Eye (tissue), 1 donor: ENCODE measurements at places on chromosomes 2 and 18.

DNA sequence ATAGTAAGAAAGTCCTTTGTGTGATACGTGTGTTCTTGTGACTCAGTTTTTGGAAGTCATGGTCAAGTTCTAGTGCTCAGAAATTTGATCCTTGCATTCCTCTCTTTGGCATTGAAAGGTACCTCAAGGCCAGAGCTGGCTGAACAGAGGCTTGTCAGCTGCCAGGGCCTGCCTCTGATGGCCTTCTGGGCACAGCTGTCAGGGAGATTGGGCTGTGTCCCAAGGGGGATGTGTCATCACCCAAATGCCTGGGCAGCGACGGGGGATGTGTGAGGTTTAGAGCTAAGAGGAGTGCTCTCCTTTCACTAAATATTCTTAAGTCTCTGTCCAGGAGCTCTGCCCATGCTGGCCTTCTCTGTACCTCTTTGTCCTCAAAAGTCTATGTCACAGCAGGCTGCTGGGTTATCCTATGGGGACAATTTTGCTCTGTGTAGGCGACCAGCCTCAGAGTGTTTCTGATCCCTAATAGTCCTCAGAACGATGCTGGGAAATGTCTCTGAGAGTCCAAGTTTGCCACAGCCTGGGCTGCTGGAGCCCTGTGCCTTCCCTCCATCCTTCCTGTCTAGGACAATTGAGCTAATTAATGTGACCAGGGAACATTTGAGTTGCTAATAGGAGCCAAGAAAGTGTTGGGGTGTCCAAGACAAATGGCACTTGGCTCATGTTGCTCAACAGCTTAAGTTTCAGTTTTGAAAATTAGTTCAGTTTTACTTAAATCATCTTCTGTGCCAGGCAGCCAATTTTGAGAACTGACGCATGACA lies 115.4 kb upstream of the ZNF521 start:
- peak; percentile 41 for DNase-seq

DNA sequence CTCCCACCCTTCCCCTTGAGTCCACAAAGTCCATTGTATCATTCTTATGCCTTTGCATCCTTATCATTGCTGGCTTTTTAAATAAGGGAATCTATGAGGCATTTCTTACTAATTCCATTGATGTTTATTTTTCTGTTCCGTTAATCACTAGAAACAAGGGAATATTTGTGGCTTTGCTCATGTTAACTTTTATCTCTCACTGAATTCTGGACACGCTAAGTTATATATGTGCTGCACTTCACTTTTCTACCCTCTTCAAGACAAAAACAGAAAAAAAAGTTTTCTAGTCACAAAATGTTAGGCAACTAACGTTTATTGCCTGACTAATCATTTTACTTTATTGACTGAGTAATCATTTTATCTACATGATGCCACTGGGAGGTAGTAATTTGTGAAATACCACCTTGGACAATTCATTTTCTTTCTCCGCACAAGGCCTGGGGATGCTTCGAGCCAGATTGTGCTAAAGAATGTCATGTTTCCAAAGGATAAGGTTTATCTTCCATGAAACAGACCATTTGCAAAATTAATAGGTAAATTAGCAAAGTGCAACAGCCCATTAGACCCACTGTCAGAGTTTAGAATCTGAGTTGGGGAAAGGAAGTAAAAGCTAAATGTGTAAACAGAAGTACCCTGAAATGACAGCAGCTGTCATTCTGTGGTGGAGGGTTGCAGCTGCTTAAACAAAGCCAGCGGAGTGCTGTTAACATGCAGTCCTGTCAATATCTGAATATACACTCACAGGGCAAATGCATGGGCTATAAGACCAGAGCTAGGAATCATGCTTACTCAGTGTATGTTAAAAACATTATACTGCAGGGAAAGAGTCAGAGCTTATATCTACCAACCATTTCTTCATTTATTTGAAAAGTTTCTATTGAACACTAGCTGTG lies 658.7 kb downstream of the CNTNAP5 start:
- DNase-seq, result peak; percentile 45

DNA sequence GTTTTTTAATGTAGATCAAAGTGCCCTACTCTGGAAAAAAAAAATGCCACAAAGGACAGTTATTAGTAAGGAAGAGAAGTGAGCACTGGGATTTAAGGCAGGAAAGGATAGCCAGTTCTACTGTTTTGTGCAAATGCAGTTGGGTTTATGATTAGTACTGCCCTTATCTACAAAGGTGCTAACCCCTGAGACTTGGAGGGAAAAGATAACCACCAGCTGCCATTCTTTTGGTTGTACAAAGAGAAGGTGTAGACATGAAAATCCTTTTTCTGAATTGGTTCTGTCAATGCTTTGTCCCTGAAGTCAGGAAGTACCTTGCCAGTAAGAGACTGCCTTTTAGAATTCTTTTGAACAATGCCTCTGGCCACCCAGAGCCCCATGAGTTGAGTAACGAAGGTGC lies 11.3 kb downstream of the APLF start:
- peak; percentile 18 for DNase-seq

- DNase-seq, result no peak
Observed at GRCh38 chr2:38267270-38267925, 109.7 kb downstream of the ATL2 start.

DNA sequence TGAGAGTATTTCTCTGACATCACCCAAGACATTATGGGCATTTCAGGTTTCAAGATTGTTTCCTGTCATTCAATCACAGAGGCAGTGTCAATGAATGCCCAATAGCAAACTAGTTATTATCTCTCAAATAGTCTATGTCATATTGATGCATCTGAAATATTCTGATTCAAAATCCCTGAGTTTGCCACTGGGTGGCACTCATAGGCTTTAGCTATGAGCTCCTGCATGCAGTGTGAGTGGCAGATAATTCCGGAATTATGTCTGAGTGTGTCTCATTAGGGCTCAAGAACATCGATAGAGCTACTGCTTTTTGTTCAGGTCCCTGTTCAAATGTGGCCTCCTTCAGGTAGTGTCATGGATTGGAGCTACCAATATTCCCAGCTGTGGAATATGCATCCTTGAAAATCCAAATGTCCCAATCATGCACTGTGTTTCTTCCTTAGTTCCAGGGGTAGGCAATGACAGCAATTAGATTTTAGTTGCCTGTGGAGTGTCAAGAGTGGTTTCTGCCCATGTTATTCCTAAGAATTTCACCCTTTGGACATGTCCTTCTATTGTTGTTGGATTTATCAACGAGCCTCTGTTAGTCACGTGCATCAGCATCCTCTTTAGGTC lies 7.8 kb upstream of the OR6B3 start:
- DNase-seq, result peak; percentile 83

- DNase-seq, result no peak
Observed at GRCh38 chr2:107775211-107775610, 51.5 kb upstream of the RGPD4 start.

DNA sequence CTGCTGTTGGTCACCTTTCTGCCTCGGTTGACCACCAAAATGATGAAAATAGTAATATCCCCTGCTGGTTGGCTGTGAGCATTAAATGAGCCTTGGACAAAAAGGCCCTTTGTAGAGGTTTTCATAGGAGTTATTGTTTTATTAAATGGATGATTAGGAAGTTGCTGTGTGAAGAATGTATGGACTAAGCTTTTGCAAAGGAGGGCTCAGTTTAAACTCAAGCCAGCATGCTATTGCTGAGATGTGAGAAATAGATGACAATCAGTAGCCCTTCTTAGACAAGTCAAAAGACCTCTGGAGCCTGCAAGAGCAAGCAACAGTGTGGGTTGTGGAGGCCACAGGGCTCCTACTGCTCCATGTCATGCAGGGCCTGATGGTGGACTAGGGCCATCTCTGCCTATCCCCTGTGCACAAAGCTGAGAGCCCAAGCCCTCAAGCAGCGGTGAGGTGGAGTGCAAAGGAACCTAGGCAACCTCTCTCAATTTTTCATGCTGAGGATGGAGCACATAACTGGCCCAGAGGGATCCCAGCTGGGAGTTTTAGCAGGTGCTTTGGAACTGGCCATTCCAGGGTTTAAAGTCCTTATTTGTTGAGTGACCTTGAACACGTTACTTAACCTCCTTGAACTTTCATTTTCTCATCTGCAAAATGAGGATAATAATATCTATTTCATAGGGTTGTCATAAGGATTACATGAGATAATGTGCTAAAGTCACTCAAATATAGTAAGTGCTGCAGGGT lies 37.1 kb downstream of the FOSL2 start:
- DNase-seq, result no peak

DNA sequence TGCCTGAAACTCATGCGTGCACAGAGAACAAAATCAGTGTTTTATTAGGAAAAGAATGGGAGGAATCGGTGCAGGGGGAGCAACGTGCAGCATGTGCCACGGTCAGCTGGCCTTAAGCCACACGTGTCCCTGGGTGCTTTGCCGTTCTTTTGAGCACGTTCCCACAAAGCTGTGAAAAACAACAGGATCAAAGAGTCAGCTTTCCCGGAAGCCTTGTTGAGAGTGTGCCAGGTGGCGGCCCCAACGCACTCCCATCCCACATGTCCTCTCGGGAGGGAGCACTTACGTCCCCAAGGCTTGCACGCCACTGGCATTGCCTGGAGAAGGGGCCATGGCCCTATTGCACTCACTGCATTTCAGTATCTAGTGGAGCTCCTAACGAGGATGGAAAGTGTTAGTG lies 511.2 kb downstream of the EIPR1 start:
- DNase-seq, result peak; percentile 41

DNA sequence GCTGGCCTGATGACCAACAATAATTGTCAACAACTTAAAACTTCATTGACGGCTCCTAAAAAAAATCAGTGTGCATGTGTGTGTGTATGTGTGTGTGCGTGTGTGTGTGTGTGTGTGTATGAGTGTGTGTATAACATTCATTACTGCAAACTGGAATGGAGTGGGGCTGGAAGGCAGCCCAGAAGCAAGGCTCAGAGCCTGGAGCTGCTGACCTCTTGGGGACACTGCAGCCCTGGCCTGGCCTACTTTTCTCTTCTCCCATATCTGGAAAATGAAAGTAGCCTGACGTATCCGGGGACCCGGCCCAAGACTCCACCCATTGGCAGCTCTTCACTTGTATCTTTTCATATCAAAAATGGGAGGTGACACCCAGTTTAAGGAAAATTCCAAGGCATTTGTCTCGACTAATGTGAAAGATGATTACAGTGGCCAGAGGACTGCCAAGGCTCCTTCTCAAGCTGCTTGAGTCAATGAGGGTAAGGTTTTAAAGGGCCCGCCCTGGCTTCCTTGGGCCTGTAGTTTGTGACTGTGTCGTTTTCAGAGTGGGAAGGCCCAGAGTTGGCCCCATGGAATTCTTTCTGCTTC lies 72.4 kb upstream of the IL1R1 start:
- no peak for DNase-seq

DNA sequence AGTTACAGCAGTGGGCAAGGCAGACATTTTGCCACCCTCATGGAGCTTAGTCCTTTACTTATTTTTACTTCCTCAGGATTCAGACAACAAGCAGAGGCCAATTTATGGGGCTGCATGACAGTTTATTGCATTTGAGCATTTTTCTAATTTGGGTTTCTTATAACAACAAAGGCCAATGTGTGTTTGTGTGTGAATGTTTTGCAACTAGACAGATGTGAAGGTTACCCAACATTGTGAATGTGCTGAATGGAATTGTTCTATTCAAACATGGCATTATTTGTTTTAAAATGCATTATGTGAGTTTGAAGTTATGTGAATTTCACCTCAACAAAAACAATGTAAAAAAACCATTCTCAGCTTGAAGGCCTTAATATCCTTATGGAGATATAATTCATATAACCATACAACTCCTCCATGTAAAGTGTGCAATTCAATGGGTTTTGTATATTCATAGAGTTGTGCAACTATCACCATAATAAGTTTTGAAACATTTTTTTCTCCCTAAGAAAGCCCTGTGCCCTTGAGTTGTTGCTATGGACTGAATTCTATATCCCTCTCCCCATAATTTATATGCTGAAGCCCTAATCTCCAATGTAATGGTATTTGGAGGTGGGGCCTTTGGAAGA lies 57.3 kb downstream of the CCDC195 start:
- no peak for DNase-seq

DNA sequence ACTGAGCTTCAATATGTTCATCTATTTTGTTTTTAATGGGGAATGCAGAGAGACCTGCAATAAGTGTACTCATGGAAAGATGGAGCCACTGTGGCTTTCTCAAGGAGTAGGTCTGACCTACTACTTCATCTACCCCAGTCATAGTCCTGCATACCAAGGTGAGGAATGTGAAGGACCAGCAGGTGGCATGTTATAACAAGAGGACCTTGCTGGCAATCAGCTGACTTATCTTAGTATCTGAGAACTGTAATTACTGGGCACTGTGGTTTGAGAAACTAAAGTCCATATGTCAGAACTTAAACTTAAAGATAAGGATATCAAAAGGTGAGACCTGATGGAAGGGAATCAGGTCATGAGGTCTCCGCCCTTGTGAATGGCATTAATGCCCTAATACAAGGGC lies 1104.2 kb downstream of the BCL11A start:
- no peak for DNase-seq

DNA sequence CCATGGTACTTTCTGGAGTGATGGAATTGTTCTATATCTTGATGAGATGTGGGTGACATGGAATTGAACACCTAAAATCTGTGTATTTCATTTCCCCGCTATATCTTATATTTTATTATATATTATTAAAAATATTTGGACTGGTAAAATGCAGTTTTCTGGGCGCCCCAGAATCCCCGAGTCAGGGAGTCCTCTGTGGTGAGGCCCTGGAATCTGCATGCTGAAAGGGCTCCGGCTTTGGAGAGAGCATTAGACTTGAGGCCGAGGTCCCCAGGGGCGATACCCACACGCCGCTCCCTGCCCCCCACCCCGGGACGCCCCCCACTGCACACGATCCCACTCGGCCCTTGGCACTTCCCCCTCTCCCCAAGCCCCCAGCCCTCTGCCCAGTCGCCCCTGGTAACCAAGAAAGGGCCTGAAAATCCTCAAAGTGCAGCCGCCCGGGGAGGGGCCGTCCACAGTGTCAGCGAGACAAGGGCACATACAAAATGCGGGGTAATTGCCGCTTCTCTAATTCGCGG lies 126.0 kb downstream of the ZFP36L2 start:
- no peak for DNase-seq

- no peak for DNase-seq
Observed at GRCh38 chr18:62500174-62500573, 22.7 kb upstream of the ZCCHC2 start.

GRCh38 chr2:144826105-144826504 lies 306.2 kb upstream of the ZEB2 start:
- no peak for DNase-seq

- DNase-seq, result no peak
Observed at GRCh38 chr18:58953627-58954026, 89.0 kb downstream of the ZNF532 start.
